ENCODE measurements at places on chromosomes 3 and 15. TPM values are rescaled to one million over a fixed set of nuclear protein-coding genes. Genes with fewer than 3 reads are reported as not detected.
A peak's percentile ranks its signal among the peaks of the same experiment; 100 is the strongest.

- DNase-seq, result no peak
Observed at GRCh38 chr3:97360804-97361203, 403.8 kb upstream of the ARL6 start.

- DNase-seq, result no peak
Observed at GRCh38 chr15:38701149-38701548, 136.5 kb upstream of the RASGRP1 start.

Gene MGLL
- 37.1 TPM for total RNA-seq

Gene ZMYND10
- 0.17 TPM for total RNA-seq

GRCh38 chr3:142272200-142272891 lies 47.0 kb upstream of the GK5 start:
- DNase-seq, result peak; percentile 19

- DNase-seq, result peak; percentile 11
Observed at GRCh38 chr3:46663591-46664135, 29.8 kb downstream of the ALS2CL start.

DNA sequence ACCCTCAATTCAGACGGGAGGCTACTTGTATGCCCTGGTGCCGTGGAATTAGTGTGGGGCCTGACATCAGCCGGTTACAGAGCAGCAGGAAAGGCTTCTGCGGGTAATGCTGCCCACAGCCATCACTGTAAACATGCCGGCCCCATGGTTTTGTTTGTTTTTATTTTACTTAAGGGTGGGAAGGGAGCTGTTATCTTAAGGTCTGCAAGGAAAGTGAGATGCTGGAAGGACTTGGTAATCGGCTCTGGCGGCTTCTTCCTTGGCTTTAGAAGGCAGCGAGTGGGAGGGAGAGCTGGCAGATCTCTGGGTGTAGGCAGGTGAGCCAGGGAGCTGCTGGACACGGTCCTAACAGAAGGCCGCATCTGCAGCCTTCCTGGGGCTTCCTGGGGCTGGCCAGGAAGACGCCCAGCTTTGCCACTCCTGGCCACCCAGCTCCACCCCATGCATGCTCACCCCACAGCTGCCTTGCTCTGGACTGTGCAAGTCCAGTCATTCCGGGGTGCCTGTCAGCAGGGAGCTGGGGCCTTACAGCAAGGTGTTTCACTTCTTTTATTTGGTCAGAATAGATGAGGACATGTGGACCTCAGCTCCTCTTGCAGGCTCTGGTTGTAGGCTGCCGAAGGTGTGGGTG lies 54.1 kb upstream of the FURIN start:
- peak; percentile 41 for DNase-seq

- DNase-seq, result no peak
Observed at GRCh38 chr15:34729056-34729455, 25.7 kb downstream of the GJD2 start.

DNA sequence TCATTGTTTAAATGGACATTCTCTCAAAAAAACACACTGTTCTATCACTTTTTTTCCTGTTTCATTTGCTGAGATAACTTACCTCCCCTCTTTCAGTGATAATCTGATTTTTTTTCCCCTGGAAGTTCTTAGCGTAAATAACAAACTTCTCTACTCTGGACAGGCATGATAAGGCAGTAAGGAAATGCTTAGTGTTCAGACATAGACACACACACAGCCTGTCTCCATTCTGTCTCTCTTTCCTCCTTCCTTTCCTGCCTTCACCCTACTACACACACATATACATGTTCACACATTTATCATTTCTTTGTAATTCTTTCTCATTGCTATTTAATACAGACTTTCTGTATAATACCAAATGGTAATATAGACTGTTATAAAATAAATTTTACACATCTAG lies 470.8 kb upstream of the ROBO1 start:
- DNase-seq, result no peak

Gene SNTN
- total RNA-seq, result not detected

GRCh38 chr15:101503296-101503599 lies 13.7 kb upstream of the PCSK6 start:
- no peak for DNase-seq

DNA sequence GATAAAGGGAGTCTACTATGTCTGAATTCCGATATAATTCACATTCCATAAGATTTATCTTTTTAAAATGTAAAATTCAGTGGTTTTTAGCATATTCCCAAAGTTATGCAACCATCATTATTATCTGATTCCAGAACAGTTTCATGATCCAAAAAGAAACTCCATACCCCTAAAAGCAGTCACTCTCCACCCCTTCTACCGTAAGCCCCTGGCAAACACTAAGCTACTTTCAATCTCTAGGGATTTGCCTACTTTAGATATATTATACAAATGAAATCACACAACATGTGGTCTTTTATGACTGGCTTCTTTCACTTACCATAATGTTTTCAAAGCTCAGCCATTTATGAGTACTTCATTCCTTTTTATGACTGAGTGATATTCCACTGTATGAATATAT lies 65.6 kb downstream of the TMEM212 start:
- no peak for DNase-seq

Gene ZNF860
- 0.34 TPM for total RNA-seq

Gene ALDH1A2
- not detected for total RNA-seq

Gene NDUFB5
- 243 TPM for total RNA-seq

DNA sequence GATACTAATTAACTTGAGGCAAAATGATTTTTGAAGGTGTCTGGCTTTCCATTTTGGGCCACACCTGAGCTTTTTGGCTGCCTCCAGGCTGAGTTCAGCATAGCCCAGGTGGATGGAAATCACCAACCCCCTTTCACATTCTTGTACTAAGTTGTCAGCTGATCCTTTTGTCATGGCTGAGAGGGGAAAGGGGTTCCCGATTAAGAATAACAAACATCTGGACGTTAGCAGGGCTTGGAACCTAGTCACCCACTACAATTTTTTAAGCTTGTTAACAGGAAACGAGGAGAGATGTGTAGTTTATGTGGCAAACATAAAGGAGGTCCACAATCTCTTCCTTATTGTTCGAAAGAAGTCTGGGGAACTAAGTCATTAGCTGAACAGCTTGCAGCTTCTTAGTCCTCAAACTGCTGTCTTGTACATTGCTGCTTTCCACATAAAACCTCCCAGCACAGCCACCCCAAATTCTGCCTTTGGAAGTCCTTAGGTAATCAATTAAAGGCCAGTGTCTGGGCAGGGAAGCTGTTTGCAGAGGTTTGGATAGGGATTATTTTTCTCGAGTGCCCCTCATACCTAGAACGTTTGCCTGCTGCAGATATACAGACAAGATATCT lies 5.0 kb downstream of the NR2F2 start:
- no peak for DNase-seq

DNA sequence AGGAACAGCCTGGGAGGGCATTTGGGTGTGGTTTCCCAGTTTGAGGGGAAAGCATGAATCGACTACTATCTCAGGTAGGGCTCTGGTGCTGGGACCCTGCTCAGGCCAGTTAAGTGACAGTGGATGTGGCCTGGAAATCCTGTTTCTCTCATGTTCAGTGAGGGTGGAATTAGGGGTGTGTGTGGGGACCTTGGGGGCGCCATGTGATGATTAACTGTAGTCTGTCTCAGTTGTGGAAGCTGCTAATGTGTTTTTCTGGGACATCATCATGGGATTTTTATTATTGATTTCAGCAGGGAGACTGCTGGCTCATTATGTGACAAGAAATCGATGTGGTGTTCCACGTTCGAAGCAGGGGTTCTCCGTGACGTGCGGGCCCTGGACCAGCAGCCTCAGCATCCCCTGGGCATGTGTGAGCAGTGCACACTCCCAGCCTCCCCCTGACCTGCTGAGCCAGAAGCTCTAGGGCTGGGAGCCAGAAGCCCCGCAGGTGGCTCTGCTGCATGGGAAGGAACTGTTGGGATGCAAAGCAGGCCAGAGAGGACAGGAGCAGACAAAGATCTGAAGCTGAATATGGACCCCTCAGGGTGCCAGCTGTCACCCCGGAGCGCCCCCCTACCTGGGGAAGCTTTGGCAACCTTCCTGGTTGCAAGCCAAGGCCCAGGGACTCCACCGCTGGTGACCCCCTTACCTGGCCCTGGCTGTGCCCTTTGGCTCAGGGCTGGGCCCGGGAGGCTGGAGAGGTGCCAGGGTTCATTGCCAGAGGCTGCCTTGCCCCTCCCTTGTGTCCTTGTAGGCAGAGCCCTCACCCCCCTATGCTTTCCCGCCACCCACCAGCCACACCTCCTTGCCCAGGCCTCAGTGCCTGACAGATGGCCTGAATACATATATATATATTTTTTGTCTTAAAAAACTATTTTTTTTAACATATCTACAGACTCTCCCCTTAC lies 149.8 kb downstream of the APBA2 start:
- no peak for DNase-seq

- no peak for DNase-seq
Observed at GRCh38 chr15:82183121-82184031, 79.2 kb downstream of the EFL1 start.

GRCh38 chr3:149009732-149010131 lies 18.4 kb downstream of the GYG1 start:
- peak; percentile 42 for DNase-seq

GRCh38 chr3:30017901-30018300 lies 588.5 kb upstream of the TGFBR2 start:
- DNase-seq, result no peak

GRCh38 chr3:10810376-10810775 lies 5.7 kb upstream of the SLC6A11 start:
- no peak for DNase-seq

DNA sequence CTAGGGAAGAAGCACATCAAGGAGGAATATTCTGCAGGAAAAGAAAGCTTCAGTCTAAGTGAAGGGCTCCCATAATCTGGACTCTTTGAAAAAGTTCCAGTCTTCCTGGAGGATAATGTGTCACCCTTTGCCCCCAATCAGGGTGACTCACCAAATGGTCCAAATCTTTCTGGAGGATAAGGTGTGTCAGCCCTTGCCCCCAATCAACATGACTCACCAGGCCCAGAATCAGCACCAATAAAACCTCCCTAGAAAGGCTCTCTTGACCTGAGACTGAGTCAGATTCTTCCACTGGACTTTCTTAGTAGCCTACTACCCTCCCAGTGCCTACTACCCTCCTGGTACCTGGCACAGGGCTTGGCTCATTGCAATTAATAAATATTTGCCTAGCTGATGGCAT lies 9.5 kb upstream of the ARL14 start:
- peak; percentile 94 for DNase-seq

Gene ZPLD1
- total RNA-seq, result not detected

DNA sequence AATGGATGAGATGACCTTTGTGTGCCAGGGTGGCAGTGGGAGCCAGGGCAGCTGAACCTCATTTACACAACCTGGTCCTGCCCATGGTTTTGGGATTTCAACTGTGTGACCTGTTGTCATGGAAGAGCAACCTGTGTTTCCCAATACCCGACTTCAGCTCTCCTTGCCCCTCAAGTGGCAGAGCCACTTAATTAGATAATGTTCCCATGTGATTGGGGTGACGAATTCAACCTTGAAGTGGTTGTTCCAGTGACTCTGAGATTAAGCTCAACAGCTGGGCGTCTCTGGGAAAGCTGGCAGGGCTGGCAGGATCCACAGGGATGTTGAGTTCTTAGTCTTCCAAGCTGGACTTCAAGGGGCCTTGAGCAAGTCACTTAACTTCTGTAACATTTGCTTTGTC lies 71.0 kb downstream of the THSD4 start:
- DNase-seq, result no peak

Gene ST8SIA2
- 6.4 TPM for total RNA-seq

DNA sequence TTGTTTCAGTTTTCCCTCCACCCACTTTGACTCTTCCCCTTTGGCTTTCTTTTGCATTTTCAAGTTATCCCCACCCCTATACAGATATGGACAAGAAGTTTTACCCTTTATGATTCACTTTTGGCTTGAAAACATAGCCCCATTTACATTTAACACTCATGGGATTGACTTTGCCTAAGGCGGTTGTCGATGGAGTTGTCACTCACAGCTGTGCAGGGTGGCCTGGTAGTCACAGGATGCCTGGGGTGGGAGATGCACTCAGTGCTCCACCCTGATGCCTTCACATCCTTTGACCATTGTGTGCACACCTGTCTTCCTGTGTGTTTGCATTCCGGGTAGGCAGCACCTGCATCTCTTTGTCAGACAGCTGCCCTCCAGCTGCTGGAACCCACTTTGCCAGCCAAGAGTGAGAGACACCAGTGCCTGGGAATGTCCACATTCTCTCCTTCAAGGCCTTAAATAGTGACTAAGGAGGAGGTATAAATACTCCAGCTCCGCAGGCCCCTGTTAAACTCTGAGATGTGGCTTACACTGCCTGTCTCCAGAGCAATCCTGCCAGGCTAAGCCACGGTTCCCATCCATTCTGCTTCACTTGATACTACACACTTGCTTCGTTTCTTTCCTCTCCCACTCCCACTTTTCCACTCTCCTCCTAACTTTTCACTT lies 191.5 kb upstream of the SLC24A5 start:
- DNase-seq, result no peak

DNA sequence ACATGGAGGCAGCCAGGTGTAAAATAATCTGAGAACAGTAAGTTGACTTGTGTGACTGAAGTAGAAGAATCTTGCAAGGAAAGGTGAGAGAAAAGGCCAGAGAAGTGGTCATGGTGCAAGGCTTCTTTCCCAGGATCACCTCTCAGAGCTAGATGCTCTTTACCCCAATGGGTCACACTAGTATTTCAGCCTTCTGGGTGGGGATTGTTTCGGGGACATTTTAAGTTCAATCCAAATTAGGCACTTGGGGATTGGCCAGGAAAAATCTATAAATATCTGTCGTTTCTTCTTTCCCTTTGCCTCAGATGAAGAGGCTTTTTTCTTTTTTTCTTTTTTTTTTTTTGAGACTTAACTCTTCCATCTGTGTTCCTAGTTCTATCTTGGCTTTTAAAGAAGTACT lies 188.0 kb downstream of the KLHL25 start:
- DNase-seq, result no peak

GRCh38 chr3:154898443-154898842 lies 181.7 kb upstream of the MME start:
- DNase-seq, result no peak

Gene LMAN1L
- not detected for total RNA-seq

Gene THRB
- total RNA-seq, result 0.15 TPM

GRCh38 chr3:105429034-105429762 lies 62.5 kb downstream of the ALCAM start:
- DNase-seq, result no peak

- no peak for DNase-seq
Observed at GRCh38 chr3:12916159-12916558, 74.8 kb upstream of the RPL32 start.

Gene DHFR2
- 3.5 TPM for total RNA-seq

DNA sequence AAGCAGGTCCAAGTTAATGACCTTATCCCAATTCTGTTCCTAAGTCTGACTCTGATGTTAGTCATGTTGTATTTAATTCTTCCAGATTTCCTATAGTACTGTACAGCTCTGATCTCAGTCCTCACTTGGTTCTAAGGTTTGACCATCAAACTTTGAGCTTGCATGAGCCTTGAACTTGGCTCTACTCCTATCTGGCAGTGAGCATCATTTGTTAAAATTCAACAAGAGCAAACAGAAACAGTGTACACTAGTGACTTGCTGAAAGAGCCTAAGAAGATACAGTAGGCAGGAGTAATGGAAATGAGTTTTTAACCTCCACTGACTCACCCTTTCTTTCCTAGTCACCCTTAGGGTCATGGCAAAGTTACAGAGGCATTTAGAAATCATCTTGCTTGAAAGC lies 451.1 kb upstream of the TPRG1 start:
- DNase-seq, result peak; percentile 17

DNA sequence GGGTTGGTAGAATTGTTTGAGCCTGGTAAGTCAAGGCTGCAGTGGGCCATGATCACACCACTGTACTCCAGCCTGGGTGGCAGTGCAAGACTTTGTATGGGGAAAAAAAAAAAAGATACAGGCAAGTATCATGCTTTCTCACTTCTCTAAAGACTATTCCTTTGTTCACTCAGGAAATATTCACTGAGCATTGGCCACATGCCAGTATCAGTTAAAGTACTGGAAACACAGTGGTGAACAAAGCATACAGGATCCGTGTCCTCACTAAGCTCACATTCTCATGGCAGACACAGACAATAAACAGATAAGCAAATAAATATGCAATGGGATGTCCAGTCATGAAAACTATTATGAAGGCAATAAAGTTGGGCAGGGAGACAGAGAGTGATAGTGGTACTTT lies 5.1 kb upstream of the MTHFS start:
- no peak for DNase-seq

All from Daoy (cell line).